Adrenal gland (tissue), 19 donors: ENCODE measurements at places on chromosomes 5 and 9.

- peak; percentile 33 for DNase-seq
Observed at GRCh38 chr5:42840269-42840668, 28.6 kb upstream of the SELENOP start.

DNA sequence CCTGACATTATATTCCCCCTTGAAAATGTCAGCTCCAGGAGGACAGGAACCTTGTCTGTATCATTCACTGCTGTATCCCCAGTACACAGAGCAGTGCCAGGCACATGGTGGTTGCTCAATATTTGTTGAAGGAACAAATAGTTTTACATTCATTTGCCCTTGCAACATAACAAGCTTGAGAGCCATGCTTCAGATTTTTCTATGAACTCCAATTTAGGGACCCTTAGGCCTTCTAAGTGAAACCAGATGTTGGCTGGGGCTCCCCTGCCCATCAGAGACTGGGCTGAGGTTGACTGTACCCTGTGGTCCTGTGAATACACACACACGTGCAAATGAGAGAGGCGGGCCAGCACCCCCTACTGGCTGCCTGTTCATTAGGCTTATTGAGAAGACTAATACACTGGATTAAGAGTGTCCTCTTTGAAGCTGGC lies 214.9 kb upstream of the WWC1 start:
- DNase-seq: peak; percentile 36

- DNase-seq: no peak
Observed at GRCh38 chr5:143219696-143220095, 183.8 kb downstream of the NR3C1 start.

- DNase-seq: no peak
Observed at GRCh38 chr5:168446983-168447619, 39.2 kb upstream of the RARS1 start.

GRCh38 chr5:116076496-116076895 lies 8.3 kb upstream of the COMMD10 start:
- DNase-seq: no peak

GRCh38 chr9:27712806-27713205 lies 139.5 kb upstream of the C9orf72 start:
- no peak for DNase-seq

- DNase-seq: peak; percentile 31
Observed at GRCh38 chr9:26955222-26955903, 849 bp upstream of the IFT74 start.

DNA sequence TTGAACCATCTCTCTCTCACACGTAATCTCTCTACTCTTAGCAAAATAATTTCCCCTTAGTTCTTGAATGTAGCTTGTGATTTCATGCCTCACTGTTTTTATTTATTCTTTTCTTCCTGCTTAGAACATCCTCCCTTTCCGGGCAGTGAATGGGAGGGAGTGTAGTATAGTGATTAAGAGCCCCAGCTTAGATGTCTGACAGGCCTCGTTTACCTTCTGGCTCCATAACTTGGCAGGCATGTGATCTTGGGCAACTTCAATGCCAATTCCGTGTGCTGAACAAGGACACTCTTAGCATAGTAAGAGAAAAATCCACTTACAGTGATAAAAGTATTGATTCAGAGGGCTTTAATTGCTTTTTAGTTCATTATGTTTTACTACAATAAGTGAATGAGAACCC lies 96.3 kb upstream of the TNPO1 start:
- peak; percentile 18 for DNase-seq

DNA sequence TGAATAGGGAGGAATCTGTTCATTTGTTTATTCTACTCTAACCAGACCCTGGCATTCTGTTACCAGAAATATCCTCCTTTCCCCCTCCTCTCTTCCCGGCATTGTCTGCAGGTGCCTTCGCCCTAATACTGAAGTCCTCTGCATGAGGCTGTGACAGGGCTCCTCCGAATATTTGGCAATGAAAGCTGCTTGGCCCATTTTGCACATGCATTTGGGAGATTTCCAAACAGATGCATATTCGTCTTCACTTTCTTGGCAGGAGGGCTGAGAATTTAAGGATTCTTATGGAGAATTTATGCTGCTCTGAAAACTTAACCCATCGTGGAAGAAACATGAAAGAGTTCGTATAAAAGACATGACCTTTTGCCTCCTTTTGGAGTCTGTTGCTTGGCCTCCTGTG lies 484.0 kb downstream of the ZNF608 start:
- no peak for DNase-seq

- DNase-seq: peak; percentile 48
Observed at GRCh38 chr9:84271531-84271900, 69.0 kb downstream of the SLC28A3 start.

DNA sequence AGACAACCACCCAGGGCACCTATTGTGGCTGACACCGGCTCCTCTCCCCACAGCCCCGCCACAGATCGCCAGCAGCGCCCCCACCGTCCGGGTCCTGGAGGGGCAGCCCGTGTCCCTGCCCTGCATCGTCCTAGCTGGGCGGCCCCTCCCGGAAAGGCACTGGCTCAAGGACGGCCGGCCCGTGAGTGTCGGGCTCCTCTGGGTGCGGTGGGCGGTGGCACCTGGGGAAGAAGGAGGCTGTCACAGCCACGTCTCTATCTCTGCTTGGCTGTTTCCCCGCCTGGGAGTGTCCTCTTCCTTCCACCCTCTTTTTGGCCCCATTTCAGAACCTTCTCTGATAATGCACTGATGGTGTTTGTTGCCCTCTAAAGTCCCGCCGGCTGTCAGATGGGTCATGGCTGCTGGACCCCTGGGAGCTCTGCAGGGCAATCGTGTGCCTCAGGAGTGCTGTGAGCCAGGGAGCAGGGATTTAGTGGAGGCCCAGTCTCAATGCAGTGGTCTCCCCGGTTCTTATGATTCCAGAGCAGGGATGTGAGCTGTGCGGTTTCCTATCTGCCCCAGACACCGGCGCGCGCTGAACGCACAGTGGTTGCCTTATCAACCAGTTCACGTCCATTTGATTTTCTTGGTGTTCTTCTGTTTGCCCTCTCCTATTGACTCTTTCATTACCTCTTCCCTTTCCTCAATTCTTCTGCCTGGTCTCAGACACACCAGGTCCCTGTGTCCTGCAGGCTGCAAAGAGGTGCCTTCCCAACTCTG lies 55.3 kb downstream of the HMCN2 start:
- DNase-seq: peak; percentile 65

- DNase-seq: no peak
Observed at GRCh38 chr5:5155617-5156016, 15.5 kb downstream of the ADAMTS16 start.

DNA sequence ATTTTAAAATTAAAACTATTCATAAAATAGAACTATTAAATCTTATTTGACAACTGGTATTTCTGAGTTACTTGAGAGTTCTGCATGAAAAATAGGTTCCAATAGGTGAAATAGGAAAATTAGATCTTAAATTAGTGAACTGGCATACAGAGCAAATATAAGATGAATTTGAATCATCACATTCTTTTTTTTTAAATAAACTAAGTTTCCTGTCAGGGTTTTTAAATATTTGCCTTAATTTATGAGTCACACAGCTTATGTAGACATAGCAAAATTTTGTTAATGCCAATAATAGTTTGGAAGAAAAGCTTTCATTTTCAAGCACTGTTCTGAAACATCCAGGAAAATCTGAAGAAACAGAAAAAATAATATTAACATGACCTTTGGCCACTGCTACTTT lies 311.7 kb upstream of the HAPLN1 start:
- no peak for DNase-seq

DNA sequence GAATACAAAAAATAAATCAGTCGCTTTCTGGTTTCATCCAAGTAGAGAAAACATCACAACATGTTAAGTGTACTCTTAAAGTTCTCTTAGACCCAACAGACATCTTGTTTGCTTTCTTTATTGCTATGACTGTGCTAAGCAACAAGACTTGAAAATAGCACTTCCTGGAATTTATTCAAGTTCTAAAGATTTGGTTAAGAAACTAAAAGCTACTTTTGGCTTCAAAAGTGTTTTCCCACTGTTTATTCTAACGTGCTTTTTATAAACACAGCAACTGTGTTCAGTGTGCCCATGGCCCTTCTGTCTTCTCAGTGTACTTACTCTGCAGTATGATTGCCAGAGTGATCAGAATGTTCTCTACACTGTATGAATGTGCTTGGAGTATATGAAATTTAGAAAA lies 109.8 kb downstream of the GIN1 start:
- DNase-seq: no peak

DNA sequence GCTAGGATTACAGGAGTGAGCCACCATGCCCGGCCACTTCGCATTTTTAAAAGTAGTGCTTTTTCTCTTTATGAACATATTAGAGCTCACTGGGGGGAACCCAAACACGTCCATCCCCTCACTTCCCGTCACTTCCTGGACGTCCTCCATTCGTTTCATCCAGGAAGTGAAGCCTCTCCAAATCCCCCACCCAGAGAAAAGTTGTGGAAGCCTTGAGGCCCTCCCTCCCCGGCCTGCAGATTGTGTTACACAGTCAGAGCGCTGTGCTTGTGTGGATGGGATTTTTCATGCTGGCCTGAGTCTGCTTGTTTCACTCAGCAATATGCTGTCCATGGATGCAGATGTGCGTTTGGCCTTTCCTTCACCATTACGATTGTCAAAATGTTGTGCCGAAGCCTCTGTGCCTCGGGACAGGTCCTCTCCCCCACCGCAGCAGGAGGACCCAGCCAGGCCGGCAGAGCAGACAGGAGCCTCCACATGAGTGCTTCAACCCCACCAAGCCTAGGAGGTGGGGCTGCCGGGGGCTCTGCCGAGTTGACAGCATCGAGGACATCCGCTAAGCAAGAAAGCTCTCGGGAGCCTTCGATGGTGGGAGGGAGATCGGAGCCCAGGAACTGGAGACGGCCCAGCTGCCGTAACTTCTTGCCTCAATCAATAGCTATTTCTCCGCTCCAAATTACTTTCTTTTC lies 121.6 kb upstream of the PPP1R26 start:
- no peak for DNase-seq

DNA sequence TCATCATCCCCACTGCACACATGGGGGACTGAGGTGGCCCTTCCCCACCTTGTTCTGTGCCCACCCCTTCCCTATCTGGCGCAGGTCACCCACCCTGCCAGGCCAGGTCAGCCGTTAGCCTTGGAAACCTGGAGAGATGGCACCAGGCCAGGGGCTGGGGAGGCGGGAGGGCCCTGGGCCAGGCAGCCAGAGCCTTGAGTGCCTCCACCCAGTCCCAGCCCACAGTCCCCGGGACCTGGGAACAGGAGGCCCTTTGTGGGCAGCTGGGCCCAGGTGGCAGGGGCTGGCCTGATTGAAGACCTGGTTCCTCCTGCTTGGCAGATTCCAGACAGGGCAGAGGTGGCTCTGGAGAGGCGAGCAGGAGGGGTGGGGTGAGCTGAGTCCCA lies 70.6 kb downstream of the LRSAM1 start:
- DNase-seq: no peak

DNA sequence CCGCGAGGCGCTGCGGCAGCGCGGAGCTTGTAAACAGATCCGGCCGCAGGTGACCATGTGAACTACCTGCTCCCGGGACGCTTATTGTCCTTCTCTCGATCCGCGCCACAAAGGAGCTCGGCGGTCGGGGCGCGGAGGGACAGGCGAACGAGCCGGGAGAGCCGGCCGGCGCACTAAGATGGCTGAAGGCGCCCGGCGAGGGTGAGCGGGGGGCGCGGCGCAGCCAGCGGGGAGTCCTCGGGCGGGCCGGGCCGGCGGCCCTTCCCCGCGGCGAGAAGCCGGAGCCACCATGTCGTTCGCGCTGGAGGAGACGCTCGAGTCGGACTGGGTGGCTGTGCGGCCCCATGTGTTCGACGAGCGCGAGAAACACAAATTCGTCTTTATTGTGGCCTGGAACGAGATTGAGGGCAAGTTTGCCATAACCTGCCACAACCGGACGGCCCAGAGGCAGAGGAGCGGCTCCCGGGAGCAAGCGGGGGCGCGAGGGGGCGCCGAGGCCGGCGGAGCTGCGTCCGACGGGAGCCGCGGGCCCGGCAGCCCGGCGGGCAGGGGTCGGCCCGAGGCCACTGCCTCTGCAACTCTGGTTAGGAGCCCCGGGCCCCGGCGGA lies 535 bp downstream of the JMY start:
- peak; percentile 54 for DNase-seq
